Upper lobe of left lung (tissue), 6 donors: ENCODE measurements at places on chromosomes 11 and 22.

DNA sequence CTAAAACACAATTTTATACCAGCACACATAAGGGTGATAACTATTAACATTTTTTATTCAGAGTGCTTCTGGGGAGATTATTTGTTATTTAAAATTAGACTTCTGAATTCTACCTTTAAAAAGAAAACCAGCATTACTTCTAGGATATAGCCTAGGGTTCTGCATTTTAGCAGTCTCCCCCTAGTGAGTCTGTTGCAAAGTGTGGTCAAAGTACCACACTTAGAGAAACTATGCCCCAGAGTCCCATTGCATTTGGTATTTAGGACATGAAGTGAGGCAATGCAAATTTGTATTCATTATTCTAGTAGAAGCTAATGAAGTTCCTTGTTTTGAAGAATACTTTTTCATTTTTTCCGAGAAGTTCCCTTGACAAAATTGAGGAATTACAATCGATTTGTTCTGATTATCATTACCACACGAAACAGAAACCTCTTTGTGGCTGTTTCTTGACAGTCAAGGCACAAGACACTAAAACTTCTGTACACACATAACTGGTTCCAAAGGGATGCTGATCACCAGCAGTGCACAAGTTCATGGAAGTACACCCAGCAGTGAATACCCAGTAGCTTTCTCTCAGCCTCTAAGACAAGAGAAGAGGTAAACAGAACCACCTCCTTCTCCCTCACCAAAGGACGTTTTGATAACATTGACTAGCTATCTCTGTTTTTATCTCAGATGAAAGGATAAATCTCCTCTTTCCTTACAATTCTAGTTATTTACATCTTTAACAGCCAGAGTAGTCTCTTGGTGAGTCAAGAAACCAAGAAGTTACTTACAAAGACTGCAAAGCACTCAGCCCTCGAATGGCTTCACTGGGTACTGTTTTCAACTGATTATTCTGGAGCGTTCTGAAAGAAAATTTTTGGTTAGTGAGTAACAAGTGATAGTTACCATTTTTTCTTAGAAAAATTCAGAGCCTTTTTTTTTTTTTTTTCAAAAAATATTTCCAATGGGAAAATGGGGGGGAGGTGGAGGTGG is 27.6 kb upstream of the CCDC34 start:
- peaks cover 4% of the 10 kb centered on the region for H3K4me1 ChIP-seq
- no peaks in the 10 kb centered on the region for H3K27me3 ChIP-seq

- no peaks in the 10 kb centered on the region for H3K4me1 ChIP-seq
- no peaks in the 10 kb centered on the region for H3K27me3 ChIP-seq
- no peak overlapping the region for H3K4me3 ChIP-seq
- H3K27ac ChIP-seq, result no peak overlapping the region
- peak; percentile 16 for DNase-seq
- no peaks in the 10 kb centered on the region for H3K36me3 ChIP-seq
Measured at GRCh38 chr11:117900720-117901440, 24.4 kb upstream of the FXYD6 start.

DNA sequence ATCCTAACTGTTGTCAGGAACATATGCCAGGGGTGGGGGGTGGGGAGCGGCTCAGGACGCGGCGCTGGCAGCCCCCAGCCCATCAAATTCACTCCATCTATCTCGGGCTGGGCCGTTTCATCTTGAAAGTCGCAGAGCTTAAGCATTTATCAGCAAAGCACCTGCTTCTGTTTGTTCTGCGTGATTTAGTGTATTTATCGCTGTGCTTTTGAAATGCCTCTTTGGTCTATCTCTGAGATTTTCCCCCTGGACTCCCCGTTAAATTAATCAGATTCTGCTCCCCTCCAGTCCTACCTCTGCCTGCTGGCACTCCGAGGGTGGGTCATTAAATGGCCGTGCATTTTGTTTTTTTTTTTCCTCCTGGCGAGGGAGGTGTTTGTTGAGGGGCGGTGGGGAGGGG is 446.2 kb downstream of the TBC1D22A start:
- no peak overlapping the region for H3K4me3 ChIP-seq
- DNase-seq, result no peak
- no peaks in the 10 kb centered on the region for H3K36me3 ChIP-seq
- H3K27me3 ChIP-seq, result no peaks in the 10 kb centered on the region
- no peaks in the 10 kb centered on the region for H3K4me1 ChIP-seq

- H3K27ac ChIP-seq, result no peak overlapping the region
- no peaks in the 10 kb centered on the region for H3K27me3 ChIP-seq
- peaks cover 38% of the 10 kb centered on the region for H3K4me1 ChIP-seq
- no peaks in the 10 kb centered on the region for H3K36me3 ChIP-seq
- no peak for DNase-seq
Measured at GRCh38 chr11:128902515-128903066, 11.4 kb downstream of the KCNJ5 start.

GRCh38 chr22:44245438-44245837 is 64.7 kb downstream of the PARVG start:
- no peaks in the 10 kb centered on the region for H3K27me3 ChIP-seq
- no peaks in the 10 kb centered on the region for H3K36me3 ChIP-seq
- H3K4me1 ChIP-seq, result no peaks in the 10 kb centered on the region
- no peak overlapping the region for H3K4me3 ChIP-seq

- H3K4me3 ChIP-seq, result no peak overlapping the region
- no peaks in the 10 kb centered on the region for H3K4me1 ChIP-seq
- no peaks in the 10 kb centered on the region for H3K27me3 ChIP-seq
- H3K27ac ChIP-seq, result no peak overlapping the region
- no peak for DNase-seq
Measured at GRCh38 chr11:75105462-75105925, 8.8 kb upstream of the OR2AT4 start.

GRCh38 chr22:19143967-19144400 is 467 bp downstream of the ESS2 start:
- H3K36me3 ChIP-seq, result peaks cover 13% of the 10 kb centered on the region
- no peak for DNase-seq
- peaks cover 10% of the 10 kb centered on the region for H3K27me3 ChIP-seq

- H3K4me3 ChIP-seq, result no peak overlapping the region
- DNase-seq, result no peak
- no peaks in the 10 kb centered on the region for H3K36me3 ChIP-seq
- peaks cover 6% of the 10 kb centered on the region for H3K4me1 ChIP-seq
- no peak overlapping the region for H3K27ac ChIP-seq
Measured at GRCh38 chr11:113304916-113305315, 9.5 kb upstream of the TTC12 start.

DNA sequence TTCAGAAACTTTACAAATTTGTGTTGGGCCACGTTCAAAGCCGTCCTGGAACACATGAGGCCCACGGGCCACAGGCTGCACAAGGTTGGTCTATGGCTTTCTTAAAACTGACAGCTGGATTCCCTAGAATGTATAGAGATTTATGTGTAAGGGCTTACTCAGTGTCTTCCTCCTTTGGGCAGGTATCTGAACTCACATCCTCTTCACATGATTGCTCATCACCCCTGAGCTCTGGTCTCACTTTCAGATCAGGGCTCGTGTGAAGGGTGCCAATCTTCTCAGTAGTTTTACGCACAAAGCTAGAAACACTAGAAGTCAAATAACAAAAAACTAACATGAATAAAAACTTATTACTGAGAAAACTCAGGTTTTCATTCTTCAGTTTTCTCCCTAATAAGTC is 27.1 kb downstream of the HPS5 start:
- no peaks in the 10 kb centered on the region for H3K4me1 ChIP-seq
- no peak for DNase-seq
- peaks cover 25% of the 10 kb centered on the region for H3K36me3 ChIP-seq
- H3K27me3 ChIP-seq, result no peaks in the 10 kb centered on the region
- no peak overlapping the region for H3K4me3 ChIP-seq

- no peak overlapping the region for H3K4me3 ChIP-seq
- DNase-seq, result no peak
- no peaks in the 10 kb centered on the region for H3K36me3 ChIP-seq
- H3K27me3 ChIP-seq, result no peaks in the 10 kb centered on the region
- H3K4me1 ChIP-seq, result no peaks in the 10 kb centered on the region
Measured at GRCh38 chr11:74507582-74507981, 14.1 kb upstream of the LIPT2 start.

DNA sequence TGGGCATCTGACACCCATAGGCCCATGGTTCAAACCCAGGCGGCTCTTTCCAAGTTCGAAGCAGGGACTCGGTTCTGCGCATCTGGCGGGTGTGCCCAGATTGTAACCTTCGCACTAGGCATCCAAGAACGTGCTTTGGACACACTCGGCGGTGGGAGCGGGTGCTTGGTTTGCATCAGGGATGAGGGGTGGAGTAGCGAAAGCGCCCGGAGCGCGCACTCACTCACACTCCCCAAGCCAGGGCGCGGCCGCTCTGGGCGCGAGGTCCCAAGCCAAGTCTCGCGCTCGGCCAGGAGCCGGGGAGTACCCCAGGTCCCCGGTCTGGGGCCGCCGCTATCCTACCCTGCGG is 243 bp upstream of the SYT9 start:
- DNase-seq, result no peak
- no peak overlapping the region for H3K27ac ChIP-seq
- peak overlapping the region; percentile 56 for H3K4me3 ChIP-seq
- peaks cover 16% of the 10 kb centered on the region for H3K27me3 ChIP-seq

DNA sequence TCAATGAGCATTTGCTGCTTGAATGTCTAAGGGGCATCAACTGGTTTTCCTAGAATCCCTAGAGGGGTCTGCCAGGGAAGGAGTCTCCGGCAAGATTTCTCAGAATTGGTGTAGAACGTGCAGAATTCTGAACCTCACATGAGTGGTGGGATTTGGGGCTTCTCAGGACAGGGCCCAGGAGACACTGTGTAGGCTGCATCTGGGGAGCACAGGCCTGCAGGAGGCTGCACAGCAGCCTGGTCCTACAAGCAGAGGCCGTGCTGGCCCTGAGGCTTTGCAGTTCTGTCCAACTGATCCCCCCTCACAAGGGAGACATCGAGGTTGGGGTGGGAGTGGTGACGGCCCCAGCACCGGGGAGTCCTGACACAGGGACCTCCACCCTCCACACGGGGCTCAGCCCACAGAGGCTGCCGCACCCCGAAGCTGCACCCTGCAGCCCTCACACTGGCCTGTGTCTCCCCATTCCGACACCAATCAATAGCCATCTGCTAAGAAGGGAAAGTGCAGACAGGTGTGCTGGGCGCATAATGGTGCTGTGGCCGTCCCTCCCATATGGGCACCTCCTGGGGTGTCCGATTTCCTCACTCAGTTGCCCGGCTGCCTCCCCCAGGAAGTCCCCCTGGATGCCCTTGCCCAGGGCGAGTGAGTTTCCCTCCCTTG is 688.1 kb downstream of the BRD1 start:
- H3K4me3 ChIP-seq, result no peak overlapping the region
- no peaks in the 10 kb centered on the region for H3K27me3 ChIP-seq
- H3K4me1 ChIP-seq, result no peaks in the 10 kb centered on the region
- DNase-seq, result no peak
- no peak overlapping the region for H3K27ac ChIP-seq

- peaks cover 5% of the 10 kb centered on the region for H3K27me3 ChIP-seq
- peaks cover 80% of the 10 kb centered on the region for H3K4me1 ChIP-seq
- peak overlapping the region; percentile 96 for H3K27ac ChIP-seq
- H3K36me3 ChIP-seq, result peaks cover 34% of the 10 kb centered on the region
- H3K4me3 ChIP-seq, result no peak overlapping the region
Measured at GRCh38 chr11:118615282-118615975, 8.0 kb downstream of the PHLDB1 start.

DNA sequence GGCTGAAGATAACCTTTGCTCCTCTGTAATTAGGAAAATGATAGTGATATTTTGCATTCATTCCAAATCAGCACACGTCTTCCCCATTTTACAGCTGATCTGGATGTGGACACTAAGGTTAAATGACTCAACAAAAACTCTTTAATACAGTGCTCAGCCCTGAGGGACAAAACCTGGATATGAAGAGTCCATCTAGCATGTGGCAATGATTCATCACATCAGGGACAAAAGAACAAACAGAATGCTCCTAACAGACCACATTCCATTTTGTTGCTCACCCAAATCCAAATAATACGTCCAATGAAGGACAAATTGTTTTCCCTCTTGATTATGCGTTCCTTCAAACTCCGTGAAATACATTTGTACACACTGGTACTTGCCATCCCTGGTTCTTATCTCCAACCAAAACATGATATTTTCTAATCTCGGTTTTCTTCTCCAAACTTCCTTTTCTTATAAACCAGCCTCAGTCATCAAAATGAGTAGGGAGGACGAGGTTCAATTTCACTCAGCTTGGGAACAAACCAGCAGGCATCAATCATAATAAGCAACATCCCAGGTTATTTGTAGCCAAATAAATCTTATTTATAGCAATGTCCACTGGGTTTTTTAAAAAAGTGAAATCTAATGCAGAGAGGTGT is 53.7 kb upstream of the MTMR2 start:
- no peaks in the 10 kb centered on the region for H3K36me3 ChIP-seq
- H3K27me3 ChIP-seq, result no peaks in the 10 kb centered on the region
- no peak overlapping the region for H3K27ac ChIP-seq
- no peak overlapping the region for H3K4me3 ChIP-seq
- no peaks in the 10 kb centered on the region for H3K4me1 ChIP-seq

DNA sequence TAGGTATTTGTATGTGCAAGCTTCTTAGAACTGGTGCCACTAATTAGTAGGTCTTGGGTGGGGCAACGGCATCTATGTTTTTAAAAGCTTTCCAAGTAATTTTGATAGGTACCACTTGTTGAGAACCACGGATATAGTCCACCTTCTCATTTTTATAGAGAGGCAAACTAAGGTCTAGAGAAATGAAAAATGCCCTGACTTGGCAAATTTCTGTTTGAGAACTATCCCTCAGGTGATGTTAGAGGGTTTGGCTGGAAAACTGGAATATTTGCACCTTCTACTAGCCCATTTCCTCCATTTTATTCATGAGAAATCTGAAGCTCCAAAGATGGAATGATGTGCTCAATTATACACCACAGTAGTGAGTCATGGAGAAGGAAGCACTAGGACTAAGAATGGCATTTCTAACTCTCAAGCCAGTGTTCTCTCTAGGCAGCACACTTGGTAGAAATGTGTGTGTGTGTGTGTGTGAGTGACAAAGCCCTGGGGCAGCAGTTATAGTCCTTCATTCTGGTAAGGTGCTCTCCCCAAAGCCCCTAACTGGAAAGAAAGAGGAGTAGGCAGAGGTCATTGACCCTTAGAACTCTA is 1.8 kb upstream of the TMEM86A start:
- DNase-seq, result no peak
- H3K27me3 ChIP-seq, result no peaks in the 10 kb centered on the region
- peaks cover 3% of the 10 kb centered on the region for H3K36me3 ChIP-seq
- H3K4me1 ChIP-seq, result no peaks in the 10 kb centered on the region

DNA sequence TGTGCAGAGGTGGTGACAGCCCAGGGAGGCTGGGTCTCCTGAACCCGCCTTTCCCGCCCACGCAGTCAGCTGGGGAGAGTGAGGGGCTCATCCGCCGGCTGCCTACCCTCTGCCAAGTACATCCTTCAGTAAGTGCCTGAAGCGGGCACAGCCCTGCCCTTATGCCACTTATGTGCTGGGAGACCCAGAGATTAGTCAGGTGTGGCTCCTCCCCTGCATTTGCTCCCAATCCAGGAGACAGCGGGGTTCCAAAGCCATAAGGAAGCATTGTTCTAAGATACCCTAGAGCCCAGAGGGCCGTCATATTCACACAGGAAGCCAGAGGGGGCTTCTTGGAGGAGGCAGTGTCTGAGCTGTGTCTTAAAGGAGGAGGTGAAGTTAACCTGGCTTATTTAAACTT is 5.8 kb upstream of the PPP6R3 start:
- H3K36me3 ChIP-seq, result no peaks in the 10 kb centered on the region
- H3K4me3 ChIP-seq, result no peak overlapping the region
- no peak overlapping the region for H3K27ac ChIP-seq
- H3K4me1 ChIP-seq, result peaks cover 13% of the 10 kb centered on the region
- H3K27me3 ChIP-seq, result no peaks in the 10 kb centered on the region

- peaks cover 10% of the 10 kb centered on the region for H3K36me3 ChIP-seq
- no peak overlapping the region for H3K4me3 ChIP-seq
- peaks cover 24% of the 10 kb centered on the region for H3K4me1 ChIP-seq
- no peaks in the 10 kb centered on the region for H3K27me3 ChIP-seq
- H3K27ac ChIP-seq, result peak overlapping the region; percentile 60
- peak; percentile 37 for DNase-seq
Measured at GRCh38 chr11:36455658-36456111, 54.4 kb downstream of the TRAF6 start.
